ENCODE measurements at places on chromosomes 1 and 21.

DNA sequence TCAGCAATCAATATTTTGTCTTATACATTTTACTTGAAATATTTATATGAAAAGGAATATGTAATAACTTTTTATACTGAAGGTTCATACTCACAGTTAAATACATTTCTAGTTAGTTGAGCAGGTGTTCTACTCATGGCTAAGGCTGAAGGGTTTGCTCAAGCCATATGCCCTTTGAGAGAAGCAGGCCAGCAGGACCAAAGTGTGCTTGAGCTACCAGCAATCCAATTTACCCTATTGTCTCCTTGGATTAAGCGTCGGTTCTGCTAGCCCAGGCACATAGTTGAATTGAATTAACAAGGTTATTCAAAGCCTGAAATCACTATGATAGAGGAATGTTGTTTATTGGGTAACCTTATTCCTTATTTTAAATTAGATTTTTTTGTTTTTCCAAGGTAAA lies 151.5 kb upstream of the BACE2 start:
- DNase-seq, result no peak

DNA sequence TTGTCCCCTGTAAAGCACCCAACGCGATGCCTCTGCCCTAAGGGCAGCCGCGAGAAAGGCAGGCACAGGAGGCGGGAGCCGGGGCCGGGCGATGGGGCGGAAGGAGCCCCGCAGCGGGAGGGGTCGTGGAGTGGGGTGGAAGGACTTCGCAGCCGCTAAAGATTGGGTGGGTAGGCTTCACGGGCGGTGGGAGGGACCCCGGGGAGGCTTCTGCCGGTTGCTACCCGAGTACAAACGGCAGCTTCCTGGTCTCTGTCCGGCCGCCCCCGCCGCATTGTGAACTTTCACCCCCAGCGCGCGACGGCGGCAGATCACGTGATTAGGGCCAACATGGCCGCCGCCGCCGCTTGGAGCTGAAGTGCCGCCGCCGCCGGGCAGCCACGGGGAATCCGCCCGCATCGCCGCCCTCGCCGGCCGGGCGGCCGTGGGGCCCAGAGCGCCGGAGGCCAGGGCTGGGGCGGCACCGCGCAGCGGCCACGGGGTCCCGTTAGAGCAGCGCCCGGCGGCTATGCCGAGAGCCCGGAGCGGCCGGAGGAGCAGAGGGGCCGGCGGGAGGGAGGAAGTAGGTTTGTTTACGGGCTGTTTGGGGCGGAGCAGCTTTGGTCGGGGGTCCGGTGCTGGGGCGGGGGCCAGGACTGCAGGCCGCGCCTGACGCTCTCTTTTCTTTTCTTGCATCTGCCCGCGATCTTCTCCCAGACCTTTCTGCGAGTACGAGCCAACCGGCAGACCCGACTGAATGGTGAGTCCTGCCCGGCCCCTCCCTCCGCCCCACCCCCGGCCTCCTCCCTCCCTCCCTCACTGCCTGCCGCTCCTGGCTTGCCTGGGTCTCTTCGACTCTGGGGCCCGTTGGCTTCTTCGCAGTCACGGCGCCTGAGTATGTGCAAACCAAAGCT lies 42.4 kb downstream of the TMEM53 start:
- DNase-seq, result peak; percentile 90

- no peak for DNase-seq
Measured at GRCh38 chr1:213621077-213621476, 366.7 kb upstream of the PROX1 start.

- DNase-seq, result no peak
Measured at GRCh38 chr1:67614511-67614934, 70.5 kb upstream of the GADD45A start.

- peak; percentile 3 for DNase-seq
Measured at GRCh38 chr1:233172201-233172600, 123.3 kb downstream of the PCNX2 start.

DNA sequence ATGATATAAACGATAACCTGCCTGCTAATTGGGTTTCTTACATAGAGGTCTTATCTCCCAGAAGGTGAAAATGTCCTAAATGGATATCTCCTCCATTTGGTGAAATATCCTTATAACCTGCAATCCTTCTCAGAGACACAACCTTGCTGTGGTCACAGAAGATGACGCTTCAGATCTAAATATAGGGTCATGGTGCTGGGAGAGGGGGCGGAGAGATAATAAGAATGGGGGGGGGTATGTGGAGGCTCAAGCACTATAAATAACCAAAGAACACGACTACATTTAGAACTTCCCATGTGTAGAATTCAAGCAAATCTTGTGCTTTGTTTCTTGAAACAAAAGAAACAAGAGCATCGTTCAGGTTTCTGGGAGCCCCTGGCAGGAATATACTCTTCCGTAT lies 260.6 kb upstream of the ESRRG start:
- DNase-seq, result no peak

- no peak for DNase-seq
Measured at GRCh38 chr1:16068356-16069270, 4.8 kb downstream of the FAM131C start.

- no peak for DNase-seq
Measured at GRCh38 chr21:46007492-46007868, 25.9 kb downstream of the COL6A1 start.

- DNase-seq, result no peak
Measured at GRCh38 chr21:45289655-45290515, 2.2 kb upstream of the POFUT2 start.

DNA sequence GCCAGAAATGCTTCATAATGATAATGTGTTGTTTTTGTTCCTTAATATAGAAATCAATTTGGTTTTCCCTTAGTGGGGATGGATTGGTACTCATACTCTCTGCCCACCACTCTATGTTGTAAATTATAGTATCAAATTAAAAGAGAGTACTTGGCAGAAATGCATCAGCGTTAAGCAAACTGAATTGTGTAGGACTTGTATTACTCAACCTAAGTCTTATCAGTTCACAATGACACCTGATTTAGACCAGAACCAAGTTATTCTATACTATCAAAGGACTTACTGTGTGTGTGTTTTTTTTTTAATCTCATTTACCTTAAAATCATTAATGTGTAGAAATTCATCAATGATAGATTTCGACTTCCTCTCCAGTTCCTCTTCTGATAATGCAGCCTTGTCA lies 62.0 kb upstream of the HP1BP3 start:
- no peak for DNase-seq

- peak; percentile 85 for DNase-seq
Measured at GRCh38 chr1:160726498-160727315, 12.3 kb upstream of the SLAMF7 start.

DNA sequence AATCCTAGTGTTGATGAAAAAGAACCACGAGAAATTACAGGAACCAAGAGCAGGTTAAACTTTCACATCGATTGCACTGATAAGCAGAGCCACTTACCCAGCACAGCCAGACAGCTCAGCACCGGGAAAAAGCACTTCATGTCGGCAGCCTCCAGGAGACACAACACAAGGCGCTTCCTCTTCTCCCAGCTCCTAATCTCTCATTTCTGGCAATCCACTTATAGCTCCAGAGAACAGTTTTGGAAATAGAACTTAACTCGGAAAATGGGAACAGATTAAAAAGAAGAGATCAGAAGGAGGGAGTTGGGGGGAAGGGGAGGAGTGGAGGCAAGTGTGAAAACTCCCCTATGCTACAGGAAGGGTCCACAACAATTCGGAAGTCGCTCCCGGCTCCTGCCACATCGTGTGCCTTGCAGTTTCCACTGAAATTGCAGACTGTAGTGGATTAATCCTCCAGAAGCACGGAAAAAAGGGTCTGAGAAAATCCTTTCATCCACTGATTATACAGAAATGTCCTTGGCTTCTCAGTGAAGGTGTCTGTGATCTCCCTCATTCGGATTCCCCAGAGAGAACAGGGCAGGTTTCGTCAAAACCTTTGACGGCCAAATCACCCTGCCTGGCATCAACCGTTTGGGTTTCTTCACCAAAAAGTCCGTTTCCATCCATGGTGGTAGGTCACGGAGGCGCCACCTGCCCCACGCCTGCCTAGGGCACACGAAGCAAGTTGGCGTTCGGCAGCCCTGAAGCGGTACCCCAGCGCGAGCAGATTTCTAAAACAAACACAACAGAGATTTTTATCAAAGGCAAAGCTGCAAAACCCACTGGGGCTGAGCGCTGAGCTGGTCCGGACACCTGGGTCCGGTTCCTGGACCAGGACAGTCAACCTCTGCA lies 1.1 kb downstream of the IGSF3 start:
- DNase-seq, result no peak

GRCh38 chr1:231724876-231725647 lies 98.5 kb downstream of the DISC1 start:
- peak; percentile 77 for DNase-seq

DNA sequence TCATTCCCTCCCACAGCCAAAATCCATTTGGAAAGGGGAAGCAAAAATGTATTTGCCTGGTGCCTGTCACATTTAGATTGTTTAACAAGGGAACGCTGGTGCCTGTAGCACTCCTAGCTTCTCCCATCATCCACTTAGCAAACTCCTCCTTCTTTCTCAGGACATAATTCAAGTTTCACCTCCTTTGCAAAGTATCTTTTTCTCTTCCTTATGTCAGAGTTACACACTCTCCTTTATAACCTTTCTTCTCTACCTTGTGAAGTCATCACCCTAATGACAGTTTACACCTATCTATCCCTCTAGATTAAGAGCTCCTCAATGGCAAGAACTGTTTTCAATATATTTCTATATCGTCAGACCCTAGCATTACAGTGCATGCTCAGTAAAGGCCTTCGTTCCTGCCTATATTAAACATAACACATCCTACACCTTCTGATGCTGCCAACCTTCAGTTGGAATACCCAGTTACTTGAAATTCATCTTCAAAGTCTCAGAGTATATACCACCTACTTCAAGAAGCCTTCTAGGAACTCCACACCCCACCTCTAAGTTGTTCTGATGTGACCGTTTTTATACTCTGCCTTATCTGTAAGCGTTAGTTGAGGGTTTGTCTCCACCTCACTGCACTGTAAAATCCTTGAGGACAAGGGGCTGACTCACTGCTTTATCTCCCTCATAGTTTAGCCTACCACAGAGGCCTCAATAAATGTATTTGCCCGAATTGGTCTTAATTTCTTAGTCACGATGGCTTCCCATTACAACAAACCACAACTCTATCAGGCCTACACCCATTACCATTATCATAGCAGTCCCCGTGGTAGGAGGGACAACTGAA lies 1.0 kb upstream of the EPS15 start:
- DNase-seq, result no peak

DNA sequence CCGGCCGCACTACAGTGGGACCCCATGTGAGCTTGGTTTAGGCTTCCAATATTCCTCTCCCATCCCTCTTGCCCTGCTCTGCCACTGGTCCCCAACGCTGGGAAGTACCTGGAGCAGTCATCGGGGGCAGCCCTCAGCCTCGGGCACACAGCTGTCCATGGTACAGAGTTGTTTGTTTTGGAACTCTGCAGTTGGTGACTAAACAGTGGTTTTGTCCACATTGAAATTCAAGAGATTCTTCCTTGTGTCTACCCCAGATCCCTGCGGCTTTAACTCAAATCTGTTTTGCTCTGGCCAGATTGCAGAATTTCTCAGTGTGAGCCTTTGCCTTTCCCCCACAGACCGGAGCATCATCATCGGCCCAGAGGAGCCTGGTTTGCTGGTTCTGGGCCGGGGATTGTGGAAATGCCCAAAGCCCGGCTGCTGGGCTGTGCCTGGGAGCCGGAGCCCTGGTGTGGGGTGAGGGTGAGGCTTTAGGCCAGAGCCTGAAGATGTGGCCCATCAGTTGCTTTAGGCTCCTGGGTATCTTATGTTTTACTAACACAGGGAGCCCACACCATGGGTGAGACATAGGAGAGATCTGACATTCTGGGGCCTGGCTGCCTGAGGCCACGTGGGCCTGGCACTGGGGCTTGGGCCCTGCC lies 93.2 kb downstream of the ARHGEF10L start:
- DNase-seq, result no peak

- DNase-seq, result no peak
Measured at GRCh38 chr1:223214261-223214807, 71.3 kb upstream of the TLR5 start.

GRCh38 chr1:10338611-10339010 lies 60.3 kb upstream of the PGD start:
- no peak for DNase-seq

GRCh38 chr1:14666373-14666772 lies 67.9 kb downstream of the KAZN start:
- DNase-seq, result no peak

DNA sequence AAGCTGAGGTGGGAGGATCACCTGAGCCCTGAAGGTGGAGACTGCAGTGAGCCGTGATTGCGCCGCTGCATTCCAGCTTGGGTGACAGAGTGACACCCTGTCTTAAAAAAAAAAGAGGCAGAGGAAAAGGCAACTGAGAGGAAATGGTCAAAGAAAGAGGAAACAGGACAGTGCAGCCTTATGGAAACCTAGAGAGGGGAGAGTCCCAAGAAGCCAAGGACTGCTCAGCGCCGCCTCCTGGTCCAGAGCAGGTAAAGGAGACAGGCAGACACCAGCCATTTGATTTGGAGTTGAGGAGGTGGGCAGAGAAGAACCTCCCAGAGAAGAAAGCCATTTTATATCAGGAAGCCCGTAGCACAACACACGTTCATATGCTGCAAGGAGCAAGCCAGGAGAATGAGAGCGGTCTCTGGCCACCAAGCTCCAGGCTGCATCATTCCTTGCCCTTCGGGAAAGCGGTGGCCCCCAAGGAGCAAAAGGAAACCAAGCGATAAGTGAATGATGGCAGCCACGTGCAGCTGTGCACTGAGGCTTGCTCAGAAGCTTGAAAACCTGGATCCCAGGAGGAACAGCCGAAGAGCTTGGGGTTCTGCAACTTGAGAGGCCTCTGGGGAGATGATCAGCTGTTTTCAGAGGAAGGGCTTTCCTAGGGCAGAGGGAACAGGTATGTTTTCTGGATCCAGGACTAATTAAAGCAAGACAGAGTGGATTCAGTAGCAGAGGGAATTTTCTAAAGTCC lies 33.7 kb downstream of the LRRC42 start:
- no peak for DNase-seq

- no peak for DNase-seq
Measured at GRCh38 chr1:207089627-207090355, 1.1 kb downstream of the C4BPB start.

- DNase-seq, result no peak
Measured at GRCh38 chr1:101697072-101697471, 299.7 kb downstream of the OLFM3 start.

GRCh38 chr1:1562556-1563195 lies 12.0 kb downstream of the SSU72 start:
- DNase-seq, result no peak

GRCh38 chr1:172588296-172589291 lies 55.6 kb downstream of the SUCO start:
- no peak for DNase-seq

DNA sequence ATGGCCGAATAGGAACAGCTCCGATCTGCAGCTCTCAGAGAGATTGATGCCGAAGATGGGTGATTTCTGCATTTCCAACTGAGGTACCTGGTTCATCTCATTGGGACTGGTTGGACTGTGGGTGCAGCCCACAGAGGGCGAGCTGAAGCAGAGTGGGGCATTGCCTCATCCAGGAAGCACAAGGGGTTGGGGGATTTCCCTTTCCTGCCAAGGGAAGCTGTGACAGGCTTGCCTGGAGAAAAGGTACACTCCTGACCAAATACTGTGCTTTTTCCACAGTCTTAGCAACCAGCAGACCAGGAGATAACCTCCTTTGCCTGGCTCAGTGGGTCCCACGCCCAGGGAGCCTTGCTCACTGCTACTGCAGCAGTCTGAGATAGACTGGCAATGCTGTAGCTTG lies 66.9 kb downstream of the HSD3B1 start:
- peak; percentile 21 for DNase-seq

- no peak for DNase-seq
Measured at GRCh38 chr1:79193211-79194079, 186.9 kb upstream of the ADGRL4 start.

Measured in HL-60 (cell line).